Right lobe of liver (tissue), 6 donors: ENCODE measurements at places on chromosomes 7 and 10. TPM values are rescaled to one million over a fixed set of nuclear protein-coding genes. Genes with fewer than 3 reads are reported as not detected.

Gene MYOZ1
- total RNA-seq = 0.74 TPM

Gene RET
- total RNA-seq = 0.53 TPM

Gene CREB5
- total RNA-seq = 4.7 TPM

Gene CCNJ
- total RNA-seq = 3.3 TPM

DNA sequence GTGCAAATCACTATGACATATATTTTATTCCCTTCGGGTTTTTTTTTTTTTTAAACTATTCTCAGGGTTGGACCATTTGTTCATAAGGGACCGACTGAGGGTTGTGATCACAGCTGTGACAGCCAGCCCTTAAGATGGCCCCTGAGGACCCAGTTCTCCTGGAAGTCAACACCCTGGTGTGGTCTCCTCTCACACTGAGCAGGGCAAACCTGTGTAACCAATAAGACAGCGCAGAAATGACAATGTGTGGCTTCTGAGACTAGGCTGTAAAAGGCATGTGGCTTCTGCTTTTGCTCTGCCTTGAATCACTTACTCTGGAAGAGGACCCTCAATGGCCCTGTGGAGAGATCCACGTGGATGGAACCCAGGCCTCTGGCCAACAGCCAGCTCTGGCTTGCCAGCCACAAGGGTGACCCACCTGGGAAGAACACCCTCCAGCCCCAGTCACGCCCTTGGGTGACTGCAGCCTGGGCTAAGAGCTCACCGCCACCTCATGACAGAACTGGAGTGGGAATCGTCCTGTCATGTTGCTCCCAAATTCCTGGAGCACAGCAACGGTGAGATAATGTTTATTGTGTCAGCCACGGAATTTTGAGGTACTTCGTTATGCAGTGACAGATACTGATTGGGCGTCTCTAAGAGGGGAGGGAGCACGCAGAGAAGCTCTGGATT is 127.1 kb downstream of the CLEC2L start:
- no peak for DNase-seq

GRCh38 chr7:155857141-155857540 is 44.9 kb upstream of the SHH start:
- no peak for DNase-seq

DNA sequence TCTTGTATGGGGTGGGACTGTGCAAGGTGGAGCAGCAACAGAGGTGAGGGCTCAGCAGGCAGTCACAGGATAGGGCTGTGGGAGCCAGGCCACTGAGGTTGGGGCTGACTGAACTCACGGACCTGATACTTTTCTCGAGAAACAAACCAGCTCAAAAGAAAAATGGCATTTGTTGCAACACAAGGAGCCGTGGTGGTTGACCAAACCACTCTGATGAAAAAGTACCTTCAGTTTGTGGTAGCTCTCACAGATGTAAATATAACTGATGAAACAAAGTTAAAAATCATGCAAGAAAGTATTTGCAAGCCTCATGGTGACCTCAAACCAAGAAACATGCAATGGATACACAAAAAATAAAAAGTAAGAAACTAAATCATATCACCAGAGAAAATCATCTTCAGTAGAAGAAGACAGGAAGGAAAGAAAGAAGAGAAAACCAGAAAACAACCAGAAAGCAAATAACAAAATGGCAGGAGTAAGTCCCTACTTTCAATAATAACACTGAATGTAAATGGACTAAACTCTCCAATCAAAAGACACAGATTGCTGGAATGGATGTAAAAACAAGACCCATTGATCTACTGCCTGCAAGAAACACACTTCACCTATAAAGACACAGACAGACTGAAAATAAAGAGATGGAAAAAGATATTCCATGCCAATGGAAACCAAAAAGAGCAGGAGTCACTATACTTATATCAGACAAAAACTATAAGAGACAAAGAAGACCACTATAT is 48.9 kb upstream of the DUSP5 start:
- DNase-seq = peak; percentile 13

DNA sequence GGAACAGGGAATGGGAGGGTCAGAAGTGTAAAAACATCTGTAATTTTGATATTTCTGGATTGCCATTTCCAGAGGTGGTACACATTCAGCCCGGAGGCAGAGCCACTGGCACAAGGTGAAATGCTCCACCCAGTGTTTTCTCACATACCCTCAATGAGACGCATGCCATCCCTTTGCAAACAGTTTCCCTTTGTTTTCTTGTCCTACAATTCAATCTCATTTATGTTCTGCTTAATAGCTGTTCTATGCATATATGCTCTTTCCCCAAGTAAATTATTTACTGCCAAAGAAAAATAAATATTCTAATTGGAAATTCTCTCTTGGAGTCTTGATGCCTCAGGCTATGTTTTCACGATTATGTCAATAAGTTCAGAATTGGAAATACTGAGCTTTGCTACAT is 369.7 kb upstream of the AKR1E2 start:
- no peak for DNase-seq

DNA sequence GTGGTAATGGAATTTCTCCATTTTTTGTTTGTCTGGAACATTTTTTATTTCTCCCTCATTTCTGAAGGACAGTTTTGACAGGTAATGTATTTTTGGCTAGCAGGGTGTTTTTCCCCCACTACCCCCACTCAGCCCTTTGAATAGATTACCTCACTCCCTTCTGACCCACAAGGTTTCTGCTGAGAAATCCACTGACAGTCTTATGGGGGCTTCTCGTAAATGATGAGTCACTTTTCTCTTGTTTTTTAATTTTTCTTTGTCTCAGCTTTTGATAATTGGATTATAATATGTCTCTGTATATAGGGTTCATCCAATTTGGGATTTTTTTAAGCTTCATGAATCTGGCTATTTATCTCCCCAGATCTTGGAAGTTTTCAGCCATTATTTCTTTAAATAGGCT is 74.7 kb upstream of the CCDC71L start:
- DNase-seq = no peak

- peak; percentile 8 for DNase-seq
Measured at GRCh38 chr10:124688889-124689670, 55.1 kb downstream of the FAM53B start.

DNA sequence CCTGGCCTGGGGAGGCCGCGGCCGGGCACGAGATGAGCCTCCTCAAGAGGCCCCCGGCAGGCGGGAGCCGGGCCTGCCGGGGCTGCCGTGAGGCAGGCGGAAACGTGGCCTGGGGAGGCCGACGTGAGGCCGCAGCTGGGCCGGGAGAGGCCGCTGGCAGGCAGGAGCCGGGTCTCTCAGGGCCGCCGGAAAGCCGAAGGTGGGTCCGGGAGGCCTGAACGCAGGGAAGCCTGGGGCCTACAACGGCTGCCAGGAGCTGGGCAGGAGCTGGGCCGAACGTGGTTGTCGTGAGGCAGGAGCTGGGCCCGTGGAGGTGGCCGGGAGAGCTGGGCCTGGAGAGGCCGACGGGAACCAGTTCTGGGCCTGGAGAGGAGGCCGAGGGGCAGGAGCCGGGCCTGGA is 171.9 kb downstream of the TPST1 start:
- DNase-seq = no peak

DNA sequence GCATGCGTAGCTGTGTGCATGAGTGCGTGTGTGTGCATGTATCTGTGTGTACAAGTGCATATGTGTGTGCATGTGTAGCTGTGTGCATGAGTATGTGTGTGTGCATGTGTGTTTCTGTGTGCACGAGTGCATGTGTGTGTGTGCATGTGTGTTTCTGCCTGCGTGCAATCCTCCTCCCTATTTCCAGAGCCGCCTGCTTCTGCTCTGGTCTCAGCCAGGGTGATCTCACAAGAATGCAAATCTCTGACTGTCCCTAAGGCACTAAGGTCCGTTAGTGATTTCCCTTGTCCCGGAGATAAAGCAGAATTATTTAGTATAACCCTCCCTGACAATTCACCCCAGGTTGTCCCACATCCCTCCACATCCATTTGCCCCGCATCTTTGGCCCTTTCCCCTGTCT is 530.3 kb downstream of the TCERG1L start:
- DNase-seq = no peak
